Effector CD4-positive, alpha-beta T cell (primary cell): ENCODE measurements at places on chromosomes 12 and 14.
A peak's percentile ranks its signal among the peaks of the same experiment; 100 is the strongest.

- DNase-seq: no peak
Observed at GRCh38 chr12:65607401-65607841, 216.9 kb upstream of the HMGA2 start.

DNA sequence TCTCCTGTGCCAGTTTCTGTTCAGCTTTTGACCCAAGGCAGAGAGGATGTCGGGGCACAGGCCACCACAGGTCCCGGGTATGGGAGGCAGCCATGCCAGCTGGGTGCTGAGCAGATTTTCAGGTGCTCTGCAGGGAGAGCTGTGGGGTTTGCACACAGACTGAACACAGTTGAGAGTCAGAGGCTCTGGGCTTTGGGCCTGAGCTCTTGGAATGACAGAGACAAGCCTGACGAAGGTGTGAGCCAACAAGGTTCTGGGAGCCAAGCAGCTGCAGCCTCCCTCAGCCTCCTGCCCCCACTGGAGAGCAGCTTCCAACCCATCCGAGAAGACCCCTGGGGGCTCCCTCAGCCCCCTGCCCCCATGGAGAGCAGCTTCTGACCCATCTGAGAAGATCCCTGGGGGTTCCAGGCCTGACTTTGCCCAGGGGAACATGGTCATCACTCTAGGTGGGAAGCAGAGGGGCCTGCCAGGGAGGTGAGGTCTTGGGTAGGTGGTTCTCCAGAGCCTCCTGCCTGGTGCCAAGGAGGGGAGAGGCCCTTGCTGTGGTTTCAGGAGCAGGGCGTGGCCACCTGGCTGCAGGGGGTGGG lies 13.8 kb downstream of the FBRSL1 start:
- DNase-seq: no peak

GRCh38 chr14:23008831-23009230 lies 1.1 kb downstream of the C14orf93 start:
- DNase-seq: no peak

- DNase-seq: no peak
Observed at GRCh38 chr14:96250485-96250884, 5.5 kb upstream of the BDKRB1 start.

GRCh38 chr14:91047174-91047753 lies 13.2 kb downstream of the RPS6KA5 start:
- no peak for DNase-seq

DNA sequence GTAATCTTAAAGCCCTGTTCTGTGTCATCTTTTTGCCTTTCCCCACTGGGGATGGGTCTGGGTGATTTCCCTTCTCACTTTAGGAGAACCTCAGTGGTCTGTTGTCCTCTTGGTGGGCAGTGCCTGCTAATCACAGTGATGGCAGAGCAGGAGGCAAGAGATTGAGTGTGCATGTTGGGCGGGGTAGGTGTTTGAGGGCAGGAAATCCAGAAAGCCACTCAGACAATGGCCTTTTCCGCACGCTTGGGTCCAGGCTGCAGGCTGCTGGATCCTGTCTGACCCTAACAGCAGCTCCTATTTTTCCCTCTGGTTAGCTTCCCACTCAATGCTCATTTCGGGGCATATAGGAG lies 13.7 kb upstream of the ITGA5 start:
- DNase-seq: no peak

DNA sequence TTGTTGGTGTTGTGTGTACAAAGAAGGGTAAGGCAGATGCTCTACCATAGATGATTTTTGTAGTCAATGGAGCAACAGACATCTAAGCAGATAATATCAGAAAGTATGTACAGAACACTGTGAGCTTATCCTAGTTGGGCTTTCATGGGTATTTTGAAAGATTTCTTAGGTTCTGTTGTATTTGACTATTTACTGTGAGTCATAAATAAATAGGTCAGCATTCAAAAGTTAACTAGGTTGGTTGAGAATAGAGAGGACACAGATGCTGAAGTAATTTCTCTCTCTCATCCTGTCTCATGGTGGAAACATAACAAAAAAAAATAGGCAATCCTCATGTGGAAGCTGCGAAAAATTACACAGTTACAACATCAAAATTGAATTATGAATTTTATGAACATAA lies 413.5 kb downstream of the CCDC91 start:
- no peak for DNase-seq

DNA sequence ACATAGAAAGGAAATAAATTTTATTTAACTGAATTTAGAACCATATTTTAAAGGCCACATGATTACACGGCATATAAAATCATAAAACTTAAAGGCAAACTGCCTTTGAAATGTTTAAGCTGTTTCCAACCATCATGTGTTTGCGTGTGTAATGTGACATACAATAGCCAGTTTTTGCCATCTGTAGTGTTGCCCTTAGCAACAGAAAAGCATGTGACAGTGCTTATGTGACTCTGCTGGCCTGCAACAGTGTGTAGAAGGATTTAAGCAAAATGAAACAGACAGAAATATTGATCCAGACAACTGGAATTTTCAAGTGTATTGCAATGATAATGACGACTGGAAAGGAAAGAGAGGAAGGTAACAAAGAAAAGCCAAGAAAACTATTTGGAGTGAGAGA lies 49.5 kb downstream of the TSPAN19 start:
- no peak for DNase-seq

- no peak for DNase-seq
Observed at GRCh38 chr12:120227233-120228040, 26.5 kb upstream of the RPLP0 start.

DNA sequence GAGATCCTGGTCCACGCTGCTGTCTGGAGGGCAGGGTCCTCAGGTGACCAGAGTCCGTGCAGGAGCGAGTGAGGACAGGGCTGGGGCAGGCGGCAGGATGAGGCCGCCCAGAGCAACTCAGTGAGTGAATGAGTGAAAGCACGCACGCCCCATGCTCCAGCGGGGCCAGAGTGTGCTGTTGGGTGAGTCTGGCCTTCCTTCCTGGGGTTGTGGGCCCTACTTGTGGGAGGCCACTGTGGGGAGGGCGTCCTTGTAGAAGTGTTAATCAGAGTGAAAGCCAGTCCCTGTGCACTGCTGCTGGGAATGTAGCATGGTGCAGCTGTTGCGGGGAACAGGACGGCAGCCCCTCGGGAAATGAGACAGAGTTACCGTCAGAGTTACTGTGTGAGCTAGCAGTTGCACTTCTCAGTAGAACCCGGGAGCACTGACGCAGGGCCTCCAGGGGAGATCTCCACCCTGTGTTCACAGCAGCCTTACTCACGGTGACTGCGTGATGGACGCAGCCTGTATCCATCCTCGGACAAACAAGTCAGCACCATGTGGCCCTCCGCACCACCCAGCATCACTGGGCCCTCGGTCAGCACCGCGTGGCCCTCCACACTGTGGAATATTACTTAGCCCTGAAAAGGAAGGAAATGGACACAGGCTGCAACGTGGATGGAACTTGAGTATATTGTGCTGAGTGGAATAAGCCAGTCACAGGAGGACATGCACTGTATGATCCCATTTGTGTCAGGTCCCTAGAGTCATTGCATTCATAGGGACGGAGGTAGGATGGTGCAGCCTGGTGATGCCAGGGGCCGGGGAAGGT lies 22.1 kb downstream of the PACS2 start:
- DNase-seq: no peak

DNA sequence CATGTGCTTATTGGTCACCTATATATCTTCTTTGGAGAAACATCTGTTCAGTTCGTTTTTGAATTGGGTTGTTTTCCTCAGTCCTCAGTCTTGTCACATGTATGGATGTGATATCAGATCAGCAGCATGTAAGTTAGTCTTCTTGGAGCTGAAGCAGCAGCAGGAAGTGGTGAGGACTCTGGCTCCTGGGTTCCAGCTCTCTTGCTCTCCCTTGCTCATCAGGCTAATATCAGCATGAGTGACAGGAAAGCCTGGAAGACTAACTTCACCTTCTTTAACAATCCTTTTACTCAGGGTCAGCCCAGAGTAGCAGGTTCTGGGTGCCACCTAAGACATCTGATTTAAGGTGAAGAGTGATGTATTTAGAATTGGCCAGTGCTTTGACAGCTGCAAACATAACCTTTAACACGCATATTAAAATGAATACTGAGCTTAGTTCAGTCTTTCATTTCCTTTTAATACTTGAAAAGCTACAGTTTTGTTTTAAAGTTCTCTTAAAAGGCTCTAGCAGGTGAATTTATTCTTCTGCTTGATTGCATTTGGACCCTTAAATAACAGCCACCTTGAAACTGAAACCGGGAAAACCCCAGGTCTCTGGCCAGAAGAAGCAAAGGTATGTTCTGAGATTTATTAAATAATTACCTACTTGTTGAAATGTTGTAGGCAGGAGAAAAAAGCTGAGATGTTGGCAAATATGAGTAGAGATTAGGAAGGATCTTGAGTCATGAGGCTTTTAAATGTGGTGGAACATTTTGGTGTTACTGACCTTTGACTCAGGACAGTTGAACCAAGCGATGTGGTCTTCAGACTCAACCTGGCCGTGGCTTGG lies 54.3 kb downstream of the DRAM1 start:
- DNase-seq: no peak

DNA sequence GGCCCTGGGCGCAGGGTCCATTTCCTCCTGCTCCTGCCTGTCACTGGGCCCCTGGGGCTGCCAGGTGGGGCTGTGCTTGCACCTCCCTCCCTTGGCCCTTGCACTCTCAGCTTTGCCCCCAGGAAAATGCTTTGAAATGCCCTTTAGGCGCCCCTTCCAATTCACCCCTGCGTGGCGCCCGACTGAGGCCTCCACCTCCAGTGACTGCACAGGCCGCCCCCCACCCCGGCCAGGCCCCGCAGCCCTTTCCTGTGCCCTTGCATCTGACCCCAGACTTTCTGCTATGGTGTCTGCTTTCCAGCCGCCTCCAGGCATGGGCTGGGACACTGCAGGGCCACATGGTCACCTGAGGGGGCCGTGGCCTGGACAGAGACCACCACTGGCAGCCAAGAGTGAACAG lies 17.4 kb downstream of the DDX54 start:
- no peak for DNase-seq

- no peak for DNase-seq
Observed at GRCh38 chr14:89012282-89013097, 188.0 kb downstream of the TTC8 start.

DNA sequence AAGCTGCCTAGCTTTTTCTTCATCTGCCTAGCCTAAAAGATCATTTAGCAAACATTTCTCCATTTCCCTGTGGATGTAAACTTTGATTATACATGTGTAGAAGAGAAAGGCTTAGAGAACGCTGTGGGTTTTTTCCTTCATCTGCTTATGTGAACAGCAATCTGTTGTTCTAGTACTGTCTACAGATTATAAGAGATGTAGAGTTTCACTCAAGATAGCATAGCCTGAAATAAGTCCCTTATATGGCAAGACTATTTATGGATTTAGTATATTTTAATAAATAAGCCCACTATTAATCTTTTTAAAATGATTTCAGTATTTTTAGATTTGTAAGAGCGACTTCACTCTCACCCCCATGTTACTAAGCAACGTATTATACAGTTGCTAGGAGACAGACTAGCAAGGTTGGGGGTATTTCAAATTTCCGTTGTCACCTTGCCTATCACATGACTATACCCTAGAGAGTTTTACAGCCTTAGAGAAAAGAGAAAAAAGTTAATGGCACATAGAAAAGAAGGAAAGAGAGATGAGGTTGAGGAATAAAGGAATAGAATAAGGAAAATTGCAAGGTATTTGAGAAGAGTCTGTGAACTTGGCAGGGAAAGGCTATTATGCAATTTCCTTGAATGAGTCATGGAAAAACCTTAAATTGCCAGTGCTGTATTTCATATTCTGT lies 12.2 kb upstream of the TUBA1A start:
- no peak for DNase-seq

GRCh38 chr12:49909826-49910225 lies 6.1 kb upstream of the FAIM2 start:
- DNase-seq: no peak

- DNase-seq: no peak
Observed at GRCh38 chr14:67982711-67983608, 163.4 kb downstream of the RAD51B start.

DNA sequence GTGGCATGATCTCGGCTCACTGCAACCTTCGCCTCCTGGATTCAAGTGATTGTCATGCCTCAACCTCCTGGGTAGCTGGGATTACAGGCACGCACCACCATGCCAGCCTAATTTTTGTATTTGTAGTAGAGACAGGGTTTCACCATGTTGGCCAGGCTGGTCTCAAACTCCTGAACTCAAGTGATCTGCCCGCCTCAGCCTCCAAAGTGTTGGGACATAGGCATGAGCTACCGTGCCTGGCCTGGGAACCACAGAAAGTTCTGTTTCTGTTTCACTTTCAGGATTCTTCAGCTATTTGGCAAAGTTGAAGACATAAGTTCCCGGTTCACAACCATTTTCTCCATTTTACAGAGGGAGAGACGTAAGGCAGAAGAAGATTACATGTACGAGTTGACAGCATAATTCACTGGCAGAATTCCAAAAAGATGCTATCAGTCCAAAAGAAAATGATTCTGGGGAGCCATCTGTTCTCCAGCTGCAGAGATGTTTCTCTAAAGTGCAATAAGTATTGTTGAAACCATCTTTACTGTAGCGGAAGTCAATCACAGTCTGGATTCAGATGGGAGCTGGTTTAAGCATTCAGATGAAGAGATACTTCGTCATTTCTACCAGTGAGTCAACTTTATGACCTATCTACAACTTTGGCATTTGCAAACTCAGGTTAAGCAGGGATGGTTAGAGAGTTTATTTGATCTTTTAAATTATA lies 8.1 kb upstream of the RNF34 start:
- no peak for DNase-seq

DNA sequence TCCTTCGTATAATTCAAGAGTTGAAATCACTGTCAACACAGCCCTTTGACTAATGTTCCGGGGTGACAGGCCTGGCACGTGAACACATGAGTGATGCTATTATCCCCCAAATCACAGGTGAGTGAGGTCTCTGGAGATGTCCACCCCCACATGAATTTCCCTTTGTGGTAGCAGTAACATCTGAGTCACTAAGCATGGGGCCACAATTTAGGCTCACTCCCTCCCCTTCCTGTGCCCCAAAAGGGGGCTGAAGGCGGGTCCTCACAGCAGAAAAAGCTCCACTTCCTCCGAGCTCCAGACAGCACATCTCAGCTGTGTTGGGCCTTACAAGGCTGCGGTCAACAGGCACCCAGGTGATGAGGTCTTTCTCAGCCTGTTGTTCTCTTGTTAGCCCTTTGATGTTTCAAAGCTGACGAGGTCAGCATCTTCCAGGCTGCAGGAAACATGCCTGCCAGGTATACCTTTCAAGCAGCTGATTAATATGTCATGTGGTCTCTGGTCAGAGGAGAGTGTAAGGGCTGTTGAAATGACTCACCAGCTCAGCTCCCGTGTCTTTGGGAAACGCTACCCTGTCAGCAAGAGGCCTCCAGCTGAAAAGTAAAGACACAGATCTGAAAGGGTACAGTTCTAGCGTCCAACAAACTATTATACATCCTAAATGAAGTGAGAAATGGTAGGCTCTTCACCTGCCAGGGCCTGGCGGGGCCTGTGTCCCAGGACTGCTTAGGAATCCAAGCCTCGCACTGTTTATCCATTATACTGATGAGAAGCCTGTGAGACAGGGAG lies 107.3 kb downstream of the ZFP36L1 start:
- peak; percentile 76 for DNase-seq

GRCh38 chr12:57888409-57889157 lies 42.1 kb upstream of the CTDSP2 start:
- no peak for DNase-seq

GRCh38 chr12:58809064-58809607 lies 111.2 kb downstream of the LRIG3 start:
- no peak for DNase-seq

- no peak for DNase-seq
Observed at GRCh38 chr12:124788936-124789555, 74.6 kb downstream of the SCARB1 start.
